ENCODE measurements at places on chromosomes 3 and 15. TPM values are rescaled to one million over a fixed set of nuclear protein-coding genes. Genes with fewer than 3 reads are reported as not detected.

- peaks cover 8% of the 10 kb centered on the region for H3K27me3 ChIP-seq
- H3K27ac ChIP-seq = no peak overlapping the region
- no peaks in the 10 kb centered on the region for H3K36me3 ChIP-seq
- DNase-seq = no peak
These were observed 94.7 kb downstream of the IL5RA start for GRCh38 chr3:3015185-3016089.

SAMD7 gene
- not detected for total RNA-seq

GRCh38 chr3:194935061-194935460 is 249.4 kb downstream of the FAM43A start:
- no peak overlapping the region for H3K4me3 ChIP-seq
- DNase-seq = no peak
- peaks cover 14% of the 10 kb centered on the region for H3K27me3 ChIP-seq
- peaks cover 5% of the 10 kb centered on the region for H3K4me1 ChIP-seq

DNA sequence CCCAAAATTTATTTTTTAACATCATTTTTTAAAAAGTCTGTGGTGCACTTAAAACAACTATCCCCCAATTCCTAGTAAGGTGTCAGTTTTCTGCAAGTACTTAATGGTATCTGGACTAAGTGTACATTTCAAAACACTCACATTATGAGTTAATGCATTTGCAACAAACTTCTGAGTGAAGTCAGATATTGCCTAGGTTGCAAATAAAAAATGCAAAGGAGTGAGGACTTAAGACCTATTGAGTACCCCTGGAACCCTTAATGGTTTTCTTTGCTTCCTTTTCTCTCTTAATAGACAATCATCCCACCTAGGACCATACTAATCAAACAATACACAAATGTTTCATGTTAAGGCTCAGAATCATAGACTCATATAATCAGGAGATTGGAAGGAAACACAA is 1.8 kb upstream of the P2RY1 start:
- peaks cover 24% of the 10 kb centered on the region for H3K27me3 ChIP-seq
- no peak overlapping the region for H3K27ac ChIP-seq
- peaks cover 20% of the 10 kb centered on the region for H3K4me1 ChIP-seq
- DNase-seq = no peak

DNA sequence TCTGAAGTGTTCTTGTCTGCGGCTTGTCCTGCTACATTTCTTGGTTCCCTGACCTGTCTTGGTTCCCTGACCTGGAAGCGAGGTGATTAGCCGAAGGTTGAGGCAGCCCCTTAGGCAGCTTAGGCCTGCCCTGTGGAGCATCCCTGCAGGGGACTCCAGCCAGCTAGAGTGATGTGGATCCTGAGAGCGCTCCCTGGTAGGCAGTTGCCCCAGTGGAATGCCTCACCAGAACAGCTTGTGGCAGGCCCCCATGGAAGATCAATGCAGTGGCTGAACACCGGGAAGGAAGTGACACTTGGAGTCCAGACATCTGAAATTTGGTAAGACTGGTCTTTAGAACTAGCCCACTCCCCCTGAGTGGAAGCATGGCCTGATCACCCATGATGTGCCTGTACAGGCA is 5.5 kb upstream of the ROBO1 start:
- H3K27me3 ChIP-seq = no peaks in the 10 kb centered on the region
- H3K4me1 ChIP-seq = no peaks in the 10 kb centered on the region
- no peak for DNase-seq
- no peak overlapping the region for H3K27ac ChIP-seq

Data from activated B cell treated with CpG ODN at 0.5 μM for 24 hours (primary cell).